T-helper 2 cell treated with Interferon-gamma antibody and Interleukin-4, amounts not matched to agents 5 μg/mL and 100 μg/mL, for 36 hours (primary cell): ENCODE measurements at places on chromosomes 13 and 19.

DNA sequence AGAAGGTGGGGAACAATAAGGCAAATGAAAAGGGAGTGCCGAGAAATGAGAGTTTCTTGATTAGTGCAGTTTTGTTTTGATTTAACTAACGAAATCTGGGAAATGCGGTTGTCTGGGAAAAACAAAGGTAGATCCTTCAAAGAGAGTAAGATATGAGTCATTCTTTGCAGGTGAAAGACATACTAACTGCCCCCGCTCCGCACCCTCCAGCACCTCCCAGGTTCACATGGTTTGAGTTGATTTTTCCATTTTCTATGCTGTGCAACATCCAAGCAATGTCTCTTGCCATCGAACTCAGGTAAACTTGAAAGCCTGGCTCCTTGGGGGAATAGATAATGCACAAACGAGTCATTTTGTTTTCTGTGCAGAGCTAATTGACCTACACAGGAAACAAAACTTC, 84.1 kb upstream of the KLF12 start:
- no peak for DNase-seq

GRCh38 chr13:94269557-94269956, 209.9 kb downstream of the DCT start:
- no peak for DNase-seq

DNA sequence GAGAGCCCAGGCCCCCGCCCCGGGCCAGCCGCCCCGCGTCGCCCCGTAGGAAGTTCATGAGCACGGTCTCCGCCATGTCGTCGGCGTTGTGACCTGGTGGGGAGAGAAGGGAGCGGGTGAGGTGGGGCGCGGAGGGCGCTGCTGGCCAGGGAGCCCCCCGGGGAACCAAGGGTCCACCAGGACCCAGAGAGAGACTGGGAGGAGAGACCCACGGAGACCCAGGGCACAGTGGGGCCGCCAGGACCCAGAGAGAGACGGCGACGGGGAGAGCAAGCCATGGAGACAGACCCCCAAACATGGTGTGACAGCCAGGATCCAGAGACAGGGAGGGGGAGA, 9.2 kb downstream of the CTU1 start:
- DNase-seq: no peak

DNA sequence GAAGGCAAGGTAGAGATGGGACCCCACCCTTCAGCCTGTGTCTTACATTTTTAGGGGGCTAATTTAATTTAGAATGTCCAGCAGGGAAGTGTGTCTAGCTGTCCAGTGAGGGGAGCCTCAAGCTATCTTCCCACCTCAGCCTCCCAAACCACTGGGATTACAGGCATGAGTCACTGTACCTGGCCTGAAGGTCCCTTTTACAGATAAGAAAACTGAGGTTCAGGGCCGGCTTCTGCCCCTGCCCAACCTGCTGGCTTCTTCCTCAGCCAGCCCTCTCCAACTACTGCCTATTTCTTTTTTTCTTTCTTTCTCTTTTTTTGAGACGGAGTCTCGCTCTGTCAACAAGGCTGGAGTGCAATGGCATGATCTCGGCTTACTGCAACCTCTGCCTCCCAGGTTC, 19.4 kb upstream of the HOMER3 start:
- no peak for DNase-seq

- no peak for DNase-seq
These were observed 853.3 kb downstream of the GPC5 start for GRCh38 chr13:92251671-92252210.

DNA sequence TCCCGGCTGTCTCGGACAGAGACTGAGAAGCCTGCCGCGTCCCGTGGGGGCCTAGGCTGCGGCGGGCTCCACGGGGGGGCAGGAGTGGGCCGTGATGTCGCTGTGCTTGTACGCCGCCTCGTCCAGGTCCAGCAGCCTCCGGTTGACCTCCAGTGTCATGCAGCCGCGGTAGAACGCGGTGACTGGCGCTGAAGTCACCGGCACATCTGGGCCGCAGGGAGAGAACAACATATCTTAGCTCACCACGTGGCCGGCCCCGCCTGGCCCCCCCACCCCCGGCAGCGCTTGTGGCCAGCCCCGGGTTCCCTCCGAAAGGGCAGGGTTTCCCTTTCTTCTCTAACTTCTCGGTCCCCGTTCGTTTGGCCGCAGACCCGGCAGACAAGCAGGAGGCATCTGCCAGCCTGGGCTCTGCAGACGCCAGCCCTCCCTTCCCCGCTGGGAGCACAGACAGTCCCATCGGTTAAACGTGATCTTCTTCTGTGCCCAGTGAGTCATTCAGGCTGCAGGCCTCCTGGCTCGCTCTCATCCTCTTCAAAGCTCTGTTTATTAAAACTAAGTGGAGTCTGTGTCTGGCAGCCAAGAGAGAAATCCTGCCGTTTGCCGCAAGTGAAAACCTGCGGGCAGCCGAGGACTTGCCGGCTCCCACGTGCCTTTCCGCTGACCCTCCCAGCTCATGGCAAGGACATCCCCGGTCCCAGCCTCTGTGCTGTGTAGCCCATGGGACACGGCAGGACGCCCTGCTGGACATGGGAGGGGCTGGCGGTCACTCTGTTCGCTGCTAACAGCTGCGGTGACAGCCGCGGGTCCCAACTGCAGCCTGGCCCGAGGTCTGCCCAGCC, 42.8 kb downstream of the GAS6 start:
- DNase-seq: no peak

- DNase-seq: no peak
These were observed 5.2 kb downstream of the SPACA6 start for GRCh38 chr19:51698296-51698695.

GRCh38 chr13:27578121-27579030, 42.0 kb downstream of the LNX2 start:
- DNase-seq: no peak

DNA sequence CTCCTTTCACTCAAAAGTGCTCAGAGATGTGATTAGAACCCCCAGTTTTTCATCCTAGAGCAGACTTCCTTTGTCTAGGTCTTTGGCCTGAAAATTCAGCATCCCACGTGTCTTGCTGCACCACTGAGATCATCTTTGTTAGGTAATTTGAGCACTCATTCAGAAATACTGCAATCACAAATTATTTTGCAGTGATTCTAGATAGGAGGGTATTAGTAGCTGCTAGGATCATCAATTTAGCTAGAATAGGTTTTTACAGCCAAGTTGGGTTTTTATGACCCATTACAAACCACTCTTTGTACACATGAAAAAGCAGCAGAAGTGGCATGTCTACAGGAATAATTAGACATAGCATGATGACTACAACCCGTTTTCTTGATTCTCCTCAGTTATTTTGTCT, 219.6 kb downstream of the GPC6 start:
- no peak for DNase-seq

DNA sequence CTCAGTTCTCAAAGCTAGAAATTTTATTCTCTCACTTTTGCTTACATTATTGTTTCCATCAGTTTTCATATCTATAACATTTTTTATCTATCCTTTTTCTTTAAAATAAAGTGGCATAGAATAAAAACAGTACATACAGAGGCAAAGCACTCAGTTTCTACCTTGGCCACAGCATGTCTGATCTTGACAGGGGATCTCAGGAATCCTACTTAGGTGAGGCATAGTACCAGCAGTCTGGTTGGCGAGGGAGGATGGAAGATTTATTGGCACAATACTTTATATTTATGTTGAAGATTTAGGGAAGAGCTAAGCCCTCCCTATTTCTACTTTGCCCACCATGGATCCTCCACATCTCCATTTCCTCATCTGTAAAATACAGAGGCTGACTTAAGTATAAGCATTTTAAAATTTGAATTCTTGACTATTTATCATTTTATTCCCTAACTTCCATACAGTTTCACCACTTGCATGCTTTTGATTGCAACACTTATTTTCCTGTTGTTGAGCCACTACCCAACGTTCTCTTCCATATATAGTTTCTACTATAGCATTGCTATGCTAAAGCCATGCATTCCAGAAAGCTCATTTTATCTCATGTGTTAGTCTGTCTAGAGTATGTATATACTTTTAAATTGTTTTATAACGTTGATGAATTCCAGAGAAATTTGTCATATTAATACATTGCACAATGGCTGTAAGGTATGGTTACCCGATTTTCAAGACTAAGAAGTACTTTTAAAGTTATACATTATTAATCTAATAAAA, 506.7 kb downstream of the KCTD12 start:
- no peak for DNase-seq

GRCh38 chr19:48344892-48345291, 18.8 kb downstream of the TMEM143 start:
- no peak for DNase-seq

DNA sequence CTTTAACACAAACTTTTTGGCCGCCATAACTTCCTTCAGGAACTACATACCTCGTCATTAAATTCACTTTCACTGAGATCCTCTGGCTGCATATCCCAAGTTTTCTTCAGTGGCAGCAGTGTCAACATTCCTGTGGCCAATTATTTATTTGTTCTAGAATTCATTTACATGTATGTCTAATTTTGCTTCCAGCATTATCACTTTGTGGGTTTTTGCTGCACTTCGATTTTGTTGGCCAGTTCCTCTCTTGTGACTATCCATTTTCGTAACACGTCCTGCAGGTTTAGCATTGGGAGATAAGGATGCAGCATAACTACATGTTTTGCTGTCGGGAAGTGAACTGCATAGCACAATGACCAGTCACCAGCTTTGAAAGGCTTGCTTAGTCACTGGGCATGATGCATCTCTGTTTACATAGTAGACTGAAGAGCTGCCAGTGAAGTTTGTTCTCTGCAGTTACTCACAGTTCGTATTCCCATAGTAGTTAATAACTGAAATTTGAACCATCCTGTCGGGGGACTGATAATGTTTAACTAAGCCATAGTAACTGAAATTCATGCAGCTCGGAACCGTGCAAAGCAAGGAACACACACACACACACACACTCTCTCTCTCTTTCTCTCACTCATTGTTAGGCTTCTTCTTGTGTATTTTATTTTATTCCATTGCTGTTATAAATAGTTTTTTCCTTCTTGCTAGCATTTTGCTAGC, 28.3 kb downstream of the ZNF507 start:
- no peak for DNase-seq

- DNase-seq: no peak
These were observed 54.8 kb downstream of the DGKH start for GRCh38 chr13:42102961-42103865.

DNA sequence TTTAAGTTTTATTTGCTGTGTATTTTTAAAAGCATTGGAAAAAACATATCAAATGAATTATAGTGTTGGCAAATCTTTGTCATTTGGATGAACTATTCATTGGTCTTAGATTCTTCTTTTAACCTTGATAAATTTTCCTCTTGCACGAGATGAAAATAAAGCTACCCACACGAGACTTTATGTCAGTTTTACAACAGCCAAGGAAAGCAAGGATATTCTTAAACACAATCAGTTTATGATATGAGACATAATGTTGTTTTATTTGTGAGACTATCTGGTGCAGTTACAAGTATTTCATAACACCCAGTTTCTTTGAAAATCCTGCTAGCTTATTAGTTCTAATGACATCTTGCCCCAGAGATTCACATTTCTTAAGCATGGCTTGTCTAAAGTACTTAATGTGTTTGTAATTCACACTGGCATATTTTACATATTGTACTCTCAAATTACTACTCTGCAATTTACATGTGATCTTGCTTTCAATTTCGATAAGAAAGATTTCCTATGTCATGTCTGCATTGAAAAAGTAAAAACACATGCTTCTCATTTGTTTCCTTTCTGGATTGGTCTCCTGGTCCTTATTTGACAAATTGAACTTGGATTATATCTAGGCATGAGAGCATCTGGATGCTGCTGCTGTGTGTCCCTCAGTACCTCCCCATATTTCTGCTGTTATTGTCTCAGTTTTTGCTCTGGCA, 955.5 kb upstream of the PCDH9 start:
- no peak for DNase-seq

DNA sequence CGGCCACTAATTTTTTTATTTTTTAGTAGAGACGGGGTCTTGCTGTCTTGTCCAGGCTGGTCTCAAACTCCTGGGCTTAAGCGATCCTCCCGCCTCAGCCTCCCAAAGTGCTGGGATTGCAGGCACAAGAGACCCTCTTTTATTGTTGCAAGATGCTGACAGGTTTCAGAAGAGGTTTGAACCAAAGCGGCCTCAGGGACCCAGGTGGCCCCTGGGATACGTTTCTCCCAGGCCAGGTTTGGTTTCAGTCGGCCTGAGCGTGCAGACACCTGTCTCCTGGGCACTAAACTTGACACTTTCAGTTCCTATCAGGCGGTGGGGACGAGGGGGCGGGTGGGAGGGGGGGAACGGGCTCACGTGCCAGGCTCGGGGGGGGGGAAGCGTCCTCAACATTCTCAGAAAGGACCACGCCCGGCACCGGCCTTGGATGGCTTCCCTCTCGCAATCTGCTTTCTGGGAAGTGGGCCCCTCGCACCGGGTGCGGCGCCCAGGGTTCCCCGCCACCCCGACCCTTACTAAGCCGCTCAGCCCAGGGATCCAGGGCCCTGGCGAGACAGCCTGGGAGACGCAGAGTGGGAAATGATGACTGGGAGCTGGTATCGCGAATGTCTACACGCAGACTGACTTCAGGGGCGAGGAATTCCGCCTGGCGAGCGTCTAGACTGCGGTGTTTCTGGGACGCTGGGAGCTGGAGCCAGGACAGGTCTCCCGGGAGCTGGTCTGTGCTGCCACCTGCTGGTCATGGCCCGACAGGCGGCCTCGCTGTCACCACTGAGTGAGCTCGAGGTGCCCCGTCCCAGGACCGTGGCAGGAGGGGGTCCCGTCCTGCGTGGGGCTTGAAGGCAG, 91.6 kb downstream of the GNG7 start:
- peak; percentile 79 for DNase-seq

GRCh38 chr13:109101550-109102144, 472.2 kb downstream of the MYO16 start:
- DNase-seq: no peak

DNA sequence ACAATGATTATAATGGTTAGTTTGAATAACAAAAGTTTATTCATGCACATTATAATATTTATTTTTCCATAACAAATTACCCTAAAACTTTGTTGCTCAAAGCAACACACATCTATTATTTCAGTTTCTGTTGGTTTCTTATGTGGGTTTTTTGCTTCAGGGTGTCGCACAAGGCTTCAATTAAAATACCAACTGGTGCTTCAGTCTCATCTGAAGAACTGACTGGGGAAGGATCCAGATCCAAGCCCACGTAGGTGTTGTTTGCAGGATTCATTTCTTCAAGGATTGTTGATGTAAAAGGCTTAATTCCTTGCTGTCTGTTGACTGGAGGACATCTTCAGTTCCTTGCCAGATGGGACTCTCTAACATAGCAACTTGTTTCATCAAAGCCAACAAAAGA, 747.2 kb upstream of the PCDH20 start:
- no peak for DNase-seq

- DNase-seq: peak; percentile 72
These were observed 6.8 kb upstream of the CARM1 start for GRCh38 chr19:10864538-10864899.

- no peak for DNase-seq
These were observed 6.2 kb downstream of the ARRDC2 start for GRCh38 chr19:18014197-18014596.

GRCh38 chr19:46999878-47000277, 19.8 kb upstream of the NPAS1 start:
- no peak for DNase-seq
